Activated CD4-positive, alpha-beta T cell treated with anti-CD3 and anti-CD28 coated beads for 36 hours (primary cell): ENCODE measurements at places on chromosomes 5 and 9. TPM values are rescaled to one million over a fixed set of nuclear protein-coding genes. Genes with fewer than 3 reads are reported as not detected.

Gene IFNA8
- total RNA-seq = not detected

Gene ZNF366
- not detected for total RNA-seq

Gene MRPS30
- 59.7 TPM for total RNA-seq

Gene PCDHB16
- total RNA-seq = not detected

Gene COL23A1
- not detected for total RNA-seq

Gene NPR2
- 10.5 TPM for total RNA-seq

Gene HAVCR1
- not detected for total RNA-seq

Gene RASEF
- not detected for total RNA-seq

Gene SH3TC2
- not detected for total RNA-seq

Gene IFNK
- total RNA-seq = not detected

Gene GRXCR2
- not detected for total RNA-seq

Gene SLC4A9
- total RNA-seq = 0.21 TPM

Gene ECSCR
- total RNA-seq = 0.83 TPM

Gene AGGF1
- total RNA-seq = 33.2 TPM

Gene EQTN
- total RNA-seq = not detected

Gene CSF1R
- 0.76 TPM for total RNA-seq

Gene STK32A
- total RNA-seq = not detected

Gene TMEM174
- not detected for total RNA-seq

Gene RBM22
- 61.8 TPM for total RNA-seq

Gene SPINK4
- total RNA-seq = not detected

Gene DAP
- total RNA-seq = 44.0 TPM

Gene IL3
- 11.6 TPM for total RNA-seq

Gene OTULINL
- total RNA-seq = 9.4 TPM

Gene SLC45A2
- total RNA-seq = not detected

Gene HMMR
- 94.1 TPM for total RNA-seq

Gene LCN9
- not detected for total RNA-seq

Gene CARTPT
- not detected for total RNA-seq

Gene GPR150
- total RNA-seq = 0.46 TPM

Gene KYAT1
- total RNA-seq = 14.8 TPM

Gene FBP2
- total RNA-seq = not detected

Gene ZSWIM6
- total RNA-seq = 4.5 TPM

Gene TRPM6
- 0.07 TPM for total RNA-seq

Gene NPR3
- 0.09 TPM for total RNA-seq
